Femur (tissue), 1 donor: ENCODE measurements at places on chromosomes 13 and 19.

DNA sequence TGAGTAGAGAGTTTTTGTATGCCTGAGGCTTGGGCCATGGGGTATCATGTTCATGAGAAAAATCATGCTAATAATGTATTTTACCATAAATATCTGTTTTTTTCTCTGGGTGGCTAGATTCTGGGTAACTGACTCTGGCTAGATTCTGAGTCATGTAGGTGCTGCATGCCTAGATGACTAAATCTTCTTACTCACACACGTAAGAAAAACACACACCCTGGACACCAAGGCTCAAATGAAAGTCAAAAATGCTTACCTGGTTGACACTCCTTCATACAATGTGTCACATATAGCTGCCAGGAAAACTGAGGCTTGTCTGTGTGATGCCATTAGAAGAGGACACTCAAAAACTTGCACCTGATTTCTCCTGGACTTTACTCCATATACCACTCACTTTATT, 597.4 kb upstream of the SLITRK1 start:
- no peak for DNase-seq

DNA sequence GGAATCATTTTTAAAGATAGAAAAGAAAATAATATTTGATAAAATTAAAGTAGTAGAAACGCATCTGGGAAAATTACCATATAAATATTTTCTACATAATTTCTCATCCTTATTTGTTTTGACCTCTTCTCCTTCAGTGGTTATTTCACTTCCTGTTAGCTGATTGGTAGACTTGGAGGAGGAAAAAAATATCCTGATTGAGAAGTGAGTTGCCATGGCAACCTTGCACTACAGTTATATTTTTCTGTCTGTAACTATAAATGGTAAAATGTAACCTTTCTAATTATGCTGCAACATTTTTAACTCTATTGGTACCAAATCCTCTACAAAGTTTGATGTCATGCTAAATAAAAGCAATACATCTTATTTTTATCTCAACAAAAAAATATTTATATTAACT, 45.2 kb downstream of the SCEL start:
- DNase-seq, result no peak

DNA sequence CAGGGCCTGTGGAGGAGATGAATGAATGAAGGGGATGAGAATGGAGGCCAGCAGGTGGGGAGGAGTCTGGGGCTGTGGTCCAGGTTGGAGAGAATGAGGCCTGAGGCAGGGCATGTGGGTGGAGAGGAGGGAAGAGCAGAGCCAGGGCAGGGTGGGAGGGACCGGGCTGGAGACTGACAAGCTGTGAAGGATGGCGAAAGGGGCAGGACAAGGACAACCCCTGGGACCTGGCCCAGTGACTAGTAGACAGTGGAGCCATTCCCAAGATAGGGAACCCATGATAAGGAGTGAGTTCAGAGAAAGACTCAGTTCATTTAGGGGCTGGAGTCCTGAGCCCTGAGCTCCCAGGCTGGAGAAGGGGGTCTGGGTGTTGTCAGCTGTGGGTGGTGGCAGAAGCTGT, 3.0 kb downstream of the PTH2 start:
- no peak for DNase-seq

DNA sequence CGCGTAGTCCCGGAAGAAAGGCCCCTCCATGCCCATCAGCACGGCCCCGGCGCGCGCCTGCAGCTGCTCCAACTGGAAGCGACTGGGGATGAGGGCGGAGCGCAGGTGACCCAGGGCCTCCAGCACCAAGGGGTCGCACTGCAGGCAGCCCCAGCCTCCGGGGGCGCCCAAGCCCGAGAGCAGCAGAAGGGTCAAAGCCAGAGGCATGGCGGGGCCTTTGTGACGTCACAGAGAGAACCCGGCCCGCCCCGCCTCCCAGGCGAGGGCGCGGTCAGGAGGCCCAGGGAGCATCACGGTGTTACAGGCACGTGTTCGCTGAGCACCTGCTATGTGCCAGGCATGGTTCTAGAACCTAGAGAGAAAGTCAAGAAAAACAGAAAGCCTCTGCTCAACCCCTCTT, at the start of gene IZUMO2:
IZUMO2 (minus strand) TSS at position 294 of the 400 bp plus-strand sequence; CDS start at position 207, 87 bp downstream.
- no peak for DNase-seq

- no peak for DNase-seq
These were observed 26.5 kb downstream of the SH3GL1 start for GRCh38 chr19:4373601-4374497.

GRCh38 chr19:30676990-30677679, 305.0 kb downstream of the ZNF536 start:
- no peak for DNase-seq

DNA sequence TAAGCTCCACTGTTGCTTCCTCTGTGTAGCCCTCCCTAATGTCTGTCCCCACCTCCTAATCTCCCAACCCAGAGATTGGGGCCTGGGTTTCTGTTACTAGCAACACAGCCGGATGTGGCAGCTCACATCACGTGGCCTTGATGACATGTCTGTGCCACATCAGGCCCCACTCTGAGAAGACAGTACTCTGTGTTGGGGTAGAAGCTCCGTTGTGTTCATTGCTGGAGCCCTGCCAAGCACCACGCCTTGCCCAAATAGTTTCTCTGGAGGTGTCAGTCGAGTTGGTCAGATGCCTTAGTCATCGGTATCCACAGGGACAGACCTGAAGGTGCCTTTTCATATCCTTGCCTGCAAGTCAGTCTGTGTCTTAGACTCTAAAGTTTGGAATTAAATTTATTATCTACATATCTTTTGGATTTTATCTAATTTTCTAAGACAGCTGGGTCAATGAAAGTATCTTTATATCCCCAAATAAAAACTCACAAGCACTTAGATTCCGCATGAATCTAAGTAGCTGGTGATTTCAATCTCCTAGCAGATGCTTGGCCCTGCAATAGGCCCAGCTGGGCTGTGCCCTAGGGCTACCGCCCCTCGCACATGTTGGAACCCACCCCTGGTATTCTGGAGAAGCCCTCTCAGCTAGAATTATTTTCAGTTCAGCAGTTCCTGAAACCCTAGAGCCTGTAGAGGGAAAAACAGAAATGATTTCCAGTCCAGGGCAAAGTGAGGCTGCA, 204.0 kb upstream of the TSHZ3 start:
- no peak for DNase-seq

DNA sequence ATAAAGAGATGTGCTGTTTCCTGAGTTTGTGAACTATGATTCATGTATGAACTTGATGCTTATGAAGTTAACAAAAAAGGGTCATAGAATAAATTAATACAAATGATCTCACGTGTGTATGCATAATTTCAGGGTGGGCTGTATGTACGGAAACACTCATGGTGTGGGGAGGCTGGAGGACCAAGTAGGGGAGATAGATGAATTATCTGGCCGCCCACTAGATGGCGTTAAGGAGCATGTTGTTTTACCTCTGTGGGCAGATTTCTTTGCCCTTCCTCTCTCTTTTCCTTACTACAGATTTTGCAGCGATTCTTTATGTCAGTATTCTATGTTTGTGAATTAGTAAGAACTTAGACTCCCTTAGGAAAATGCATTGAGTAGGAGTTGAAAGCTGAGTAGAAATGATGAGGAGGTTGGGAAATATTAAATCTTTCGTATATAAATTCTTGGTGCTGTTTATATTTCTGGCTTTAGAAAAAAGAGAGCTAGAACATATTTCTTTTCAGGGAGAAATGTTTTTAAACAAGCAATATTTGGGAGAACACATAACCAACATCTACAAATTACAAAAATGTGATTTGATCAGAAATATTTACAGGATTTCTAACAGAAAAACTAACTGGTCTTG, 47.4 kb upstream of the TMTC4 start:
- no peak for DNase-seq

DNA sequence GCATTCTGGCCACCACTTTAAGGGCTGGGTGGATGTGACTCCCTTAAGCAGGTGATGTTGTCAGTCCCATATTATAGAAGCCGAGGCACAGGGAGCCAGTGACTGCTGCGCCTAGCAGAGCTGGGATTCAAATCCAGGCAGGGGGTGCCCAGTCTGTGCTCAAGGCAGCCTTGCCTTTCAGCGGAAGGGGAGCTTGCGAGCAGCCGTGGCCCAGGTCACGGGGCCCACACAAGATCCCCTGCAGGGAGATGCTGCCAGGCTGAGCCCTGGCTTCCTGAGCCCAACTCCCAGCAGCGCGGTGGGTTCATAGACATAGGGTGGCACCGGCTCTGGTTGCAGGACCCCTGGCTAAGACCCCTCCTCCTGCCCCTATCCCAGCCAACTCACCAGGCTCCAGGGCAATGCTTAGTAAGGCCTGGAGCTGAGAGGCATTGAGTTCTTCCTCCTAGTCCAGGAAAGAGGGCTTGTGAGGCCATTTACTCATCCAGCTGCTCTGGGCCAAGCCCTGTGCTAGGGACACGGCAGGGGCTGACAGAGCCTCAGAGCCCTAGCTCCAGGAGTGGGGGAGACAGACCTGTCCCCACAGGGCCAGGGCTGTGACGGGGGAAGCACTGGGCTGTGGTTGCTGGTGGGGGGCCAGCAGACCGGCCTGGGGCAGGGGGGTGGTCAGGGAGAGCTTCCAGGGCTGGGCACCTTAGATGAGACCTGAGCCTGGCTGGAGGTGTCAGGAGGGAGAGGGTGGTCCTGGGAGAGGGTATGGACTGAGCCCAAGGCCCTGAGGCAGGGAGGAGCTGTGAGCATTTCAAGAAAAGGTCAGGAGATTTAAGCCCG, 9.6 kb downstream of the CAPN12 start:
- no peak for DNase-seq
